ENCODE measurements at places on chromosomes 1 and 21.

DNA sequence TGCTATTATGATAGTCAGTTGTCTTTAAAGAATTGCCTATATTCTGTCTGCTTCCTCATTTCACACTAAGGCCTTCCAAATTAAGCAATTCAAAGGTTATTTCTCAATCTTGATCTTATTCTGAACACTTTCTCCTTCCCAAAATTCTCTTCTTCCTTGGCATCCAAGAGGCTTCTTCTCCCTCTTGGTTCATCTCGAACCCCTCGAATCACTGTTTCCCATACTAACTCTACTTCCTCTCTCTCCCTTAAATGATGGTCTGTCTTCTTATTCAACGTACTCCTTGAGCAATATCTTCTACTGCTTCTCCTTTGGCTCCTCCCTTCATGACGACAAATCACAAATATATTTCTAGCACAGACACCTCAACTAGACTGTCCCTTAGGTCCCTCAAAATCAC lies 4.5 kb downstream of the COPA start:
- DNase-seq, result no peak

DNA sequence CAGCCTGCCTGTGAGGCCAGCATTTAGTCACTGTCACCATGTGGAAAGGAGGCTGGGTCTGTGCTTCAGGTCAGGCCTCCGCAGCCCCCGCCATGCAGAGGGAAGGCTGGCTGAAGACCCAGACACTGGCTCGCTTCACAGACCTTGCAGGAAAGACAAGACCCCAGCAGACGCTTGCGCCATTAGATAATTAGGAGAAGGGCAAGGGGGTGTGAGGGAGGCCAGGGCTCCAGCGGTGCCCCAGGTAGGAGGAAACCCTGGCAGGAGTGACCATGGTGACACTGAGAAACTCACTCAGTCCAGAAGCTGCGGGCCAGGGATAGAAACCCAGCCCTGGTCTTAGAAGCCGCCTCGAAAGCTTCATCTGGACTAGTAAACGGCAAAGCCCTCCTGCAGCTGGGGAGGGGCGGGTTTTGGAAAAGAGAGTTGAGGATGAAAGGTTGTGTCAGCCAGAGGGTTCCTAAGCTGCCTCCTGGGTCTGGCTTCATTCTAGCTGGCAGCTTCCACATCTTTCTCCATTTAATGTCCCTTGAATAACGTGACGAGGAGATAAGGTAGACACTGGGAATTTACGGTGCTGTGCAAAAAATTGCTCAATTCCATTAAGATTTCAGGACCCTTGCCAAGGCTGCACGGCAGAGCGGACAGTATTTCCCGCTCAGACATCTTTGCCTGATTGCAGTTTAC lies 294.1 kb upstream of the VAMP3 start:
- DNase-seq, result no peak

DNA sequence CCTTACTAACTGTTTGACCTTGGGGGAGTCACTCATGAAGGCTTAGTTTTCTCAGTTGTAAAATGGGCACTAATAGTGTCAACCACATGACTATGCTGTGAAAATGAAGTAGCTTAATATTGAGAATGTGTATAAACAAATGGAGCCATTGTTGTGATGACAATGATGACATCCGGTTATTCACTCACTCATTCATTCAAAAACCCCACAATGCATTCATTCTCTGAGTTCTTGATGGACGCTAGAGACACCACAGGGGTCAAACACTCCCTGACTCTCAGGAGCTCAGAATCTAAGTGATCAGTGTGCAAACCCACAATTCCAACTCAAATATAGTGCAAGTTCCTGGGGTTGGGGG lies 138.9 kb downstream of the FOXD2 start:
- DNase-seq, result no peak

DNA sequence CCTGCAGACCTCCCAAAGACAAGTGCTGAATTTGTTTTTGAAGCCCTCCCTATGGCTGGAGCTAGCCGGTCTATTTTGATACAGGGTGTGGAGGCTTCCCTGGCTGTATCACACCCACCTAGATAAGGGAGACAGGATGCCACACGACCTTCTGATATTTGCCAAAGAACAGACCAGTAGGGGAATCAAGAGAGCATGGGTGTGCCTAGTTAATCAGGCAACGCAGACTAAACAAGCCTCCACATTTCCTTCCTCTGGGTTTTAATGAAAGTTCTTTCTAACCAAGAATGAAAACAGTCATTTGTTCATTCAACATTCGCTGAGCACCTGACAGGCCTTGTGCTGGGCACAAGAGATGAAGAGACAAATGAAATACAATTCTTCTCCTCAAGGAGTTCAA lies 446.8 kb downstream of the PLPP3 start:
- DNase-seq, result no peak

DNA sequence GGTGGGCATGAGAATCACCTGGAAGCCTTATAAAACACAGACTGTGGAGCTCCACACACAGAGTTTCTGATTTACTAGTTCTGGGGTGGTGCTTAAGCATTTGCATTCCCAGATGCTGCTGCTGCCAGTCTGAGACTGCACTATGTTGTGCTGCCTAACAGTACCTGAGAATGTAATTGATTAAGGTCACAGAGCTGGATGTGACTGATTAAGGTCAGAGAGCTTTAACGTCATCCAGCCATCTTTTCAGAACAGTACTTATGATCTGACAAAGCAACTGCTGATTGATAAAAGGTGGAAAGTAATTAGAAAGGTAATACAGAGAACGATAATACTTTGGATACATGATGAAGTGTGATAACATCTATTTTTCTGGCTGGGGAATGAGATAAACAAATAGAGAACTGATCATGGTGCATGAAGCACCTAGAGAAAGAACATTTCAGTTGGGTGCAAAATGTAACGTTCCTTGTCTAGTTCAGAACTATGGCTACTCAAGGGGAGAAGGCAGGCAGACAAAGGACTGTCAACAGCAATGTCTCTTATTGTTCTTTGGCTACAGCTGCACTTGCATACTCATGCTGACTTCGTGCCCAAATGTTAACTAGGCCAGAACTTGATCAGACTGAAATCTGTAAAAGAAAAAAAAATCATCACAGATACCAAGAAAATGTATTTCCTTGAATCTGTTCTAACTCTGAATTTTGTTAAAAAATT lies 3.7 kb upstream of the UCK2 start:
- DNase-seq, result no peak

GRCh38 chr1:209652121-209652735 lies at the start of gene LAMB3:
Gene LAMB3, minus strand, starts transcription at chr1:209652425. Its CDS starts 1,481 bp downstream, at chr1:209650944.
- DNase-seq, result no peak

DNA sequence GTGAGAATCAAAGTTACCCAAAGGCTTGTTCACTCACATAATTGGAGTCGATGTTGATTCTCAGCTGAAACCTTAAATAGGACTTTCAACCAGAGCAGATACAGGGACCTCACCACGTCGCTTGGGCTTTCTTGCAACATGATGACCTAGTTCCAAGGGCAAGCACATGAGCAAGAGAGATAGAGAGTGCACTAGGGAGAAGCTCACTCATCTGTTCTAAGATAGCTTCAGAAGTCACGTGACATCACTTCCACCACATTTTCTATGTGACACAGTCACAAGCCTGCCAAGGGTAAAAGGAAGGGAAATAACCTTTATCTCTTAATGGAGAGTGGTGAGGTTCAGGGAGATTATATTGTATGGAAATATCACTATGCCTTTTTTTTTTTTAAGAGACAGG lies 470.1 kb upstream of the PLXNA2 start:
- no peak for DNase-seq

- DNase-seq, result no peak
These were observed 6.4 kb downstream of the DSCAM start for GRCh38 chr21:40840401-40841125.

DNA sequence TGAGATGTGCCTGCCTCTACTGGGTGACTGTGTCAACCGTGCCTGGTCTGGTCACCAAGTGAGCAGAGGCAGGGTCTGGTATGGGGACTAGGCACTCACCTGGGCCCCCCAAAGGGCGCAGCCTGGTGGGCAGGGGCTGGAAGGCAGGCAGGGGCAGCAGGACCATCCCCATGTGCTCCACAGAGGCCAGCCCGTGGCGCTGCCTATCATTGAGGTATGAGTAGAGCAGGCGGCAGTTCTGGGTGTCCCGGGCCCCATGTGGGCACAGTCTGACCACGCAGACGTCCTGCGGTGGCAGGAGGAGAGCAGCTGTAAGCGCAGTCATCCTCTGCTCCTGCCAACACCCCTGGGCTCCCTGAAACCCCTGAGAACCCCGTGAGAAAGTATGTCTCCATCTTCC lies 23.7 kb downstream of the SPOCD1 start:
- DNase-seq, result peak; percentile 8

GRCh38 chr1:19648689-19649088 lies 4.6 kb downstream of the NBL1 start:
- DNase-seq, result no peak
